ENCODE measurements at places on chromosomes 13 and 19.

GRCh38 chr19:35115177-35115951, at the start of gene FXYD3:
Gene FXYD3, plus strand, starts transcription at chr19:35115823. Its CDS starts 3,554 bp downstream, at chr19:35119377.
- DNase-seq = no peak

DNA sequence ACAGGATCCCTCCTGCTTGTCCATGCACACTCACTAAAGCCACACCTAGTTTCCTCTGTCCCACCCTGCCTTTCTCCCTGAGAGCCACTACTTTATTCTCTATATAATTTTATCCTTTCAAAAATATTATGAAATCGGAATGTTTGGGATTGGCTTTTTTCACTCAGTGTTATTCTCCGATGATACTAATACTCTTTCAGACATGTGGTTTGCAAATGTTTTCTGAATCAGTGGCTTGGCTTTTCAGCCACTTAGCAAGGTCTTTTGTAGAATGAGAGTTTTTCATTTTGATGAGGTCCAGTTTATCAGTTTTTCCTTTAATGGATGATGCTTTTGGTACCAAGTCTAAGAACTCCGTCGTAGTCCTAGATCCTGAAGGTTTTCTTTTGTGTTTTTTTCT, 11.6 kb downstream of the SPATA13 start:
- no peak for DNase-seq

- DNase-seq = no peak
These were observed 340.6 kb downstream of the KCNRG start for GRCh38 chr13:50355797-50356196.

GRCh38 chr13:34162544-34162933, 344.6 kb downstream of the RFC3 start:
- no peak for DNase-seq

DNA sequence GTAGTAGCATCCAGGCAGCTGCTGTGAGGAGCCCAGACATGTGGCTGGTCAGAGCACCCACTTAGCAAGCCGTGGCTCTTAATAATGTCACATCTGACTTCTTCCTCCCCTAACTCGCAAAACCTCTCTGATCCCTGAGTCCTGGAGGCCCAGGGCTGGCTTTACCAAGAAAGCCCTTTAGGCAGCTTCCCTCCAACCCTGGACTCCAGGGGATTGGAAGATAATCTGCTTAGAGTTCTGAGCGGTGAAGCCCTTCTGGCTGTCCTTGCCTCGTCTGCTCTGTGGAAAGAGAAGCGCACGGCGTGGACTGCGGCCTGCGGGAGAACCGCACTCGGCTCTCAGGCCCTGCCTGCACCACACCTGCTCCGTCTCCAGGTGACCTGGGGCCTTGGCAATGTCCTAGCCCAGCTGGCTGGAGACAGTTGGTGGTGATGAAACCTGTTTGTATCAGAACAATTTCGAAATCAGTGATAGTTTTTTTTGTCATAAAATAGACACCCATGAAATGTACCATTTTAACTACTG, 64.5 kb upstream of the MCF2L start:
- DNase-seq = no peak

GRCh38 chr19:35267353-35267817, 1.4 kb upstream of the USF2 start:
- no peak for DNase-seq

DNA sequence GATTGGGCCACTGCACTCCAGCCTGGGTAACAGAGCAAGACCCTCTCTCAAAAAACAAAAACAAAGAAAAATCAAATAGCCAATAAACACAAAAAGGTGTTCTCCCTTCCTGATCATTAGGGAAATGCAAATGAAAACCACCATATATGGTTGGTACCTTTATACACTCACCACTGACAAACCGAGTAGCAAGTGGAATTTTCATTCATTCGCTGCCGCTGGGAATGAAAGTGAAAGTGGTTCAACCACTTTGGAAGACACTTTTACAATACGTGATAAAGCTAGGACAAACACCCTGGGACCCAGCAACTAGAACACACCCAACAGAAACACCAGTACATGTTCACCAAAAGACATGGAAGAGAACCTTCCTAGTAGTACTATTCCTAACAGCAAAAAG, 21.0 kb downstream of the GRIK5 start:
- DNase-seq = no peak

DNA sequence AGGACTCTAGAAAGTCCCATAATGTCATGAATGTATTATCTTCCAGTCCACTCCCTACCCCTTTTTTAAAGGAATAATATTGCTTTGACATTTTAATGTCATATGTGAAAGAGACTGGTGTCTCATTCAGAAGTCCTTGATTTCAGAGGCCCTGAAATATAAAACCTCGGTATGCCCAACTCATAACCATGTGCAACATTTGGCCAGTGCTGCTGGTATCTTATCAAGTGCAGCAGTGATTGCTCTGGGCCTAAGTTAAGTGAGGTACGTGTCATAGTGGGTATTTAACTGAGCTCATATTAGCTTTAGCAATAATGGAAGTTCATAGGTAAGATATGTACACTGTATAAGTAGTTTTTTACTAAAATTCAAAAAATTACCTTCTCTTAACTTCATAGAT, 14.7 kb downstream of the TEX30 start:
- no peak for DNase-seq
